Fibroblast of the aortic adventitia (primary cell): ENCODE measurements at places on chromosomes 4 and X. TPM values are rescaled to one million over a fixed set of nuclear protein-coding genes. Genes with fewer than 3 reads are reported as not detected.

C4orf51 gene
- total RNA-seq = not detected in 2 replicates

COL4A5 gene
- total RNA-seq = 23.2 and 40.8 TPM in 2 replicates

BEND2 gene
- total RNA-seq = not detected in 2 replicates

RAB39B gene
- 1.6 and 2.7 TPM in 2 replicates for total RNA-seq

RAB33A gene
- 3.0 TPM in 1 of 2 replicates, not detected in the other for total RNA-seq

IL13RA1 gene
- 52.7 and 66.8 TPM in 2 replicates for total RNA-seq
